ENCODE measurements at places on chromosomes 7 and 10. TPM values are rescaled to one million over a fixed set of nuclear protein-coding genes. Genes with fewer than 3 reads are reported as not detected.

Gene GNAT3
- total RNA-seq, result not detected

Gene AGAP5
- 9.5 TPM for total RNA-seq

Gene SH2B2
- 32.1 TPM for total RNA-seq

Gene KDM7A
- 15.5 TPM for total RNA-seq

Gene SLC18A2
- not detected for total RNA-seq

Gene GDI2
- total RNA-seq, result 301 TPM

DNA sequence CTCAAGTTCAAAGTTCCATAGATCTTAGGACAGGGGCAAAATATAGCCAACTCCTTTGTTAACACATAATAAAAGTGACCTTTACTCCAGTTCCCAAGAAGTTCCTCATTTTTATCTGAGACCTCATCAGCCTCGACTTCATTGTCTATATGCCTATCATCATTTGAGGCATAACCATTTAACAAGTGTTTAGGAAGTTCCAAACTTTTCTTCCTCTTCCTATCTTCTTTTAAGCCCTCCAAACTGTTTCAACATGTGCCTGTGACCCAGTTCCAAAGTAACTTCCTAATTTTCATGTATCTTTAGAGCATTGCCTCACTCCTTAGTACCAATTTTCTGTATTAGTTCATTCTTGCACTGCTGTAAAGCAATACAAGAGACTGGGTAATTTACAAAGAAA lies 569.1 kb downstream of the ANKRD7 start:
- DNase-seq, result no peak

DNA sequence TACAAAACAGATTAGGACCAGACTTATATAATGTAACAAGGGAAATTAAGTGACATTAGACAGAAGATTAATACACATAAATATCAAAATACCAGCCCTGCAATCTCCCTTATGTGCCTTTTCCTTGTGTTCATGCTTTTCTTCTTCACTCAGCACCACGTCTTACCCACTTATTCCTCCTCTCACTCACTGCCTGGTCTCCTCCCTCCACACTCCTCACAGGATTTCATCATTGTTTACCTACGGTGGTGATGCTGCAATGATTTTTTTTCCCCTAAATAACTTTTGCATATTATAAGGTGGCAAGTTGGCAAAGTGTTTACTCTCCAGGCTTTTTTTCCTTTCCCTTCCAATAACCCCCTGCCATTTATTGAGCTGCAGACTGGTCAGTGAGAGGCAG lies 203.2 kb downstream of the PCLO start:
- DNase-seq, result no peak

DNA sequence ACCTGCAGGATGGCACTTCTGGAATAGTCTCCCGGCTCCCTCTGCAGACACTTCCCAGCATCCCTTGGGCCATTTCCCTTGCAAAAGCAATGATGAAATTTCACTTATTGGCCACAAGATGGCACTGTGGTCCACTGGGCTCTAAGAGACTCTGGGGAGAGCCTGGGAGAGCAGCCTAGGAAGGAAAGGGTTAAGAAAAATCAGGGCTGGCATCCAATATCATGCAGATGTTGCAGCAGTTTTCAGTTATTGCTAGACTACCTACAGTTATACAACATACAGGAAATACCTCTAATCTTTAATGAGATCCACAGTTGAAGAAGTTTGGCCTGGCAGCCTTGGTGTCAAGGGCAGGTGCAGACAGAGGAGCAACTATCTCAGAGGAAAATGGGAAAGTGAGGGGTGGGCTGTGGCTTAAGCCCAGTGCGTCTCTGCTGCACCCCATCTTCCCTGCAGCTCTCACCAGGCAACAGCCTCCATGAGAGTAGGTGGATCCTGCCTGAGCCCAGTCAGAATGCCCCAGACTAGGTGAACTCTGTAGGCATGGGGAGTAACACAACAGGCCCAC lies 100.2 kb upstream of the PRSS58 start:
- no peak for DNase-seq

DNA sequence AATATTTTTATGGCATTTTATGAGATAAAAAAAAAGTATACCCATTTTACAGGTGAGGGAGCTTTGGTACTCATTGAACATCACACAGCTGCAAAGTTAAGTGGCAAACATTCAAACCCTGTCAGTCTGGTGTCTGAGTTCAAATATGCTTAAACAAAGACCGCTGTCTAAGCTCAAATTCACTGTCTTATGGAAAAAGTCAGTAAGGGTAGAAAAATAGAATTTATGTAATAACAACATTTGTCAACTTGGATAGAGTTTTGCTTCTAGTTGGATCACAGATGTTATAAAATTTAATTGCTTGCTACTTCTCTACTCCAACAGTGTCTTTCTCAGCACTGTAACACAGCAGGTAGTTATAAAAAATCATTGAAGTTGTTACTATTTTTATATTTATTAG lies 161.7 kb upstream of the CSTF2T start:
- DNase-seq, result no peak

DNA sequence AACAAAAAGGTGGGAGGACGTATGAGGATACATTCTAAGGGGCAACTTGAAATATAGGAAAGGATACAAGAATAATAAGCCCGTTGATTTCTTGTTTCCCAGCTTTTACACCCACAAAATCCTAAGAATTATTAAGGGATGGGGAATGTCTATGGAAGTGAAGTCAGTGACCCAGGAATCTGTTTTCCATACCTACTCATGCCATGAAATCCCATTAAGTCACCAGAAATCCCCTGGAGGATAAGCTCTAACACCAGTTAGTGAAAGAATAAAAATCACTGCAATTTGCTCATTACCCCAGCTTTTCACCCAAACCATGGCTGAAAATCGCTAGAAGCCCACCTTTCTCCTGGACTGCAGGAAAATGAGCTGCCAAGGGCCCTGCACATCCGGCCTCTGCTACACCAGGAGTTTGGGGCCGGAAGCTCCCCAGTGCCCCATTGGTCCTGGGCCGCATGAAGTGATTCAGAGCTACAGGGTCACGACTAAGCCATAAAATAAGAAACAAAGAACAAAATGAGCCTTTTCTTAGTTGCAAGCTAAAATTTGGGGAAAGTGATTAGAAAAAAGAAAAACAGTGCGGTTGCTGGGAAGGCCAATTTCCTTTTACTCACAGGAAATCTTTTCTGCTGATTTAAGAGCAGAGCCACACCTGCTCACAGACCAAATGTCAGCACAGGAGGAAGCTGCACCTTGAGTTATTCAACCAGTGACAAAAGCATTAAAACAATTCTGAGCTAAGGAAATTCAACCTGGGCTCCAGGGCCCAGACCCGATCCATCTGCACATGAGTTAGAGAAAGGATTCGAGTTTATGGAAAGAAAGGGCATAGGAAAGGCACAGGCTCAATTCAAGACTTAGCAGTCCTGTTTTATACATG lies 40.3 kb downstream of the HIPK2 start:
- DNase-seq, result no peak

- no peak for DNase-seq
Measured at GRCh38 chr7:24175603-24176002, 108.4 kb upstream of the NPY start.

GRCh38 chr7:81244224-81244623 lies 325.4 kb upstream of the SEMA3C start:
- no peak for DNase-seq

- DNase-seq, result no peak
Measured at GRCh38 chr7:117084286-117084685, 131.0 kb downstream of the ST7 start.

- no peak for DNase-seq
Measured at GRCh38 chr10:84333864-84334451, 5.6 kb downstream of the CCSER2 start.

Measured in activated B cell treated with CpG ODN at 0.5 μM for 24 hours (primary cell).